Prostate gland (tissue), 2 donors: ENCODE measurements at places on chromosomes 6 and 20.

- no peak for DNase-seq
These were observed 897.4 kb upstream of the CITED2 start for GRCh38 chr6:140271759-140272377.

- DNase-seq = no peak
These were observed 519.4 kb downstream of the CDKAL1 start for GRCh38 chr6:21053612-21054011.

GRCh38 chr6:92415656-92416055 is 1003.7 kb downstream of the EPHA7 start:
- no peak for DNase-seq

- DNase-seq = no peak
These were observed 2.5 kb upstream of the IGF2R start for GRCh38 chr6:159966339-159966738.

DNA sequence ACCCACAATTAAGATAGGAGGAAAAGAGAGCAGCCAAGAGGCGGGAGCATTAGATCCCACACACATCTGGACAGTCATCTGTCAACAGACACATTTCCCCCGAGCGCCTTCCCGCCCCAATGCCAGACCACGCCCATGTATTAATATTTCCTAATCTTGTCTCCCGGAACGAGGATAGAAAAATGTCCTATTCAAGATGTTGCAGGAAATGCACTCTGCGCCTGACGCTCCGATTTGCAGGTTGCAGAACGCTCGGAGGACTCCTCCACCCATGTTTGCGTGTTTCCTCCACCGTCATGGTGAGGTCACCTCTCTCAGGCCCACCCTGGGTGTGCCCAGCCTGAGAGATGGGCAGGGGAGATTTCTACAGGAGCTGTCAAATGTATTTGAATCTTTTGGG is 215.2 kb downstream of the TAF4 start:
- DNase-seq = no peak

- DNase-seq = no peak
These were observed 44.1 kb upstream of the MOXD1 start for GRCh38 chr6:132445201-132445951.
